CD4-positive, alpha-beta T cell treated with Interleukin-1 beta for 1 hour (primary cell): ENCODE measurements at places on chromosomes 13 and 19.

GRCh38 chr13:35724446-35724845 lies 248.0 kb upstream of the MAB21L1 start:
- DNase-seq: no peak

DNA sequence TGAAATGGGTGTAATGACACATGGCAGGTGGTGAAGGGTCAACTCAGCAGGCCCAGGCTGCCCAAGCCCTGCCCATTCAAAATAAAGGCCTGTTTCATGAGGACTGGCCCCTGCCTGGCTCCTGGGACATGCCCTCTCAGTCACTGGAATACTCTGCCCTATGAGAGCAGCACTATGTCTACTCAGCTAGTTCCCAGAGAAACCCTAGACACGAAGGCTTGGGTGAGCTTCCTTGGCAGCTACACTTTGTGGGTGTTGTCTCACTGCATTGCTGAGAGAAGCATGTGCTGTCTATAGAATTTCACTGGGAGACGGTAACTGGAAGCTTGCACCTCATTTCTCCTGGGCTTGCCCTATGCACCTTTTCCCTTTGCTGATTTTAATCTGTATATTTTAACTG lies 752.8 kb downstream of the LIG4 start:
- no peak for DNase-seq

DNA sequence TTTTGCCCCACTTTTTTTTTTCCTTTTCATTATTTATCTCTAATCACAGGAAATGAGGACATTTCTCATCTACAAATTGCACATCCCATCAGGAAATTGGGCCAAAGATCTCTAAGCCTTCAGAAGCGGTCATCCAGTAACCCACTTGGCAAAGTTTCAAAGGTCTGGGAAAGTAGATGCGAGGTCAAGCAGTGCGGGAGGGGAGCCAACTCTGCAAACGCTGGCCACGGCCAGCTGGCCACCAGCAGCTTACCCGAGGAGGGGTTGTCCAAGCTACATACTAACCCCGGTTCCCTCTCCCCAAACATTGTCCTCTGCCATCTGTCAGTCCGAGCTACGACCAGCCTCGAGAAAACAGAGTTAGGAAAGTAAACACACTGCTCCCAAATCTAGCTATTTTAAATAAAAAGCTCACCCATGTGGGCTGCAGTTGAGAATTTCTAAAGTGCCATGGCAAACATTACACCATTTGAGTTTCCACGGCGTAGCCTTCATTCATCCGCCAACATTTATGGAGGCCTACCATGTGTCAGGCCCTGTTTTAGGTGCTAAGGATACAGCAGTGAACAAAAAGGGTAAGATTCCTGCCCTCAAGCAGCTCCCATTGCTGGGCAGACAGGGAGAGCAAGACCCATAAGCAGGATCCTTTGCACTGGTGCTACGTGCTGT lies 11.5 kb downstream of the FFAR2 start:
- DNase-seq: no peak

DNA sequence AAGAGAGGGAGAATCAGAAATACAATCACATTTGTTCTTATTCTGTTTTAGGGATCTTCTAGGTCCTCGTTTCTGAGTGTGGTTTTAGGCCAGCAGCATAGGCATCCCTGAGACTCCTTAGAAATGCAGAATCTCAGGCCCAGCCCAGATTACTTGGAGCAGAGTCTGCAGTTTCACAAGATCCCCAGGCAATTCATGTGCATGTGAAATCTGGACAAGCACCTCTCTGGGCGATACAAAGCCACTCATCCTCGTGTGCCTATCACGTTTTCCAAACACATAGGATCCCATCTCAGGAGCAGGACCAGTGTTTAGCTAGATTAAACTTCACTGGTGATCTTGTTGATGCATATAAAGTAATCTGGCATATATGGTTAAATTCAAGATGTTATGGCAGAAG lies 87.2 kb downstream of the KL start:
- DNase-seq: no peak

- DNase-seq: no peak
Measured at GRCh38 chr19:33545217-33545981, 23.8 kb upstream of the PEPD start.

GRCh38 chr19:43872547-43873336 lies 45.6 kb downstream of the ZNF283 start:
- no peak for DNase-seq

GRCh38 chr13:91133941-91134802 lies 213.3 kb upstream of the MIR17HG start:
- DNase-seq: peak; percentile 28
